ENCODE measurements at places on chromosomes 1 and 21.

- DNase-seq = no peak
Measured at GRCh38 chr21:14870853-14871149, 194.0 kb downstream of the NRIP1 start.

GRCh38 chr1:204923201-204923600 is 52.5 kb downstream of the NFASC start:
- DNase-seq = no peak

GRCh38 chr1:33045814-33046213 is 9.1 kb upstream of the AK2 start:
- no peak for DNase-seq

- DNase-seq = no peak
Measured at GRCh38 chr1:200231787-200232231, 178.0 kb downstream of the ZNF281 start.

DNA sequence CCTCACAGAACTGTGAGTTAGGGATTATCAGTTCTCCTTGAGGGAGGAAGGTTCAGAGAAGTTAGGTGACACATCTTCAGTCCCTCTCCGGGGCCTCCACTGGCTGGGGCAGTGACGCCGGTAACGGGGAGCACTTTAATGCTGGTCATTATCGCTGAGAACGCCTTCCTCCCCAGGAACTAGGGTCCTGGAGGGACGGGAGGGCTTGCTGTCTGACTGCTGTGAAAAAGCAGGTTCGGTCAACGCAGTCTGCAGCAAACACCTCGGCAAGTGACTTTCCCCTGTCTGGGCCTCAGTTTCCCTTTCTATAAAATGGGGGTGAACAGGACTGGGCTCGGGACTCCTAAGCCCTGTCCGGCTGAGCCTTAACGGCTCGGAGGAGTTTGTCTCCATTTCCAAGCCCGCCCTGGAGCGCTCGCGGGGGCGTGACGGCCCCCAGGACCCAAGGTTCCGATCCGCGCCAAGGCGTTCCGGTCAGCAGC is 341 bp upstream of the TMEM61 start:
- DNase-seq = no peak

- DNase-seq = no peak
Measured at GRCh38 chr1:28591708-28592320, at the start of gene RAB42. Gene RAB42, plus strand, starts transcription at chr1:28592265. Its CDS starts 247 bp downstream, at chr1:28592512.

GRCh38 chr21:45026826-45027225 is 47.6 kb upstream of the ADARB1 start:
- DNase-seq = no peak

- no peak for DNase-seq
Measured at GRCh38 chr1:178048426-178048825, 45.5 kb upstream of the RASAL2 start.

GRCh38 chr1:64474665-64475439 is 4.9 kb downstream of the CACHD1 start:
- DNase-seq = no peak

- DNase-seq = no peak
Measured at GRCh38 chr1:43994071-43994470, 2.7 kb downstream of the CCDC24 start.

DNA sequence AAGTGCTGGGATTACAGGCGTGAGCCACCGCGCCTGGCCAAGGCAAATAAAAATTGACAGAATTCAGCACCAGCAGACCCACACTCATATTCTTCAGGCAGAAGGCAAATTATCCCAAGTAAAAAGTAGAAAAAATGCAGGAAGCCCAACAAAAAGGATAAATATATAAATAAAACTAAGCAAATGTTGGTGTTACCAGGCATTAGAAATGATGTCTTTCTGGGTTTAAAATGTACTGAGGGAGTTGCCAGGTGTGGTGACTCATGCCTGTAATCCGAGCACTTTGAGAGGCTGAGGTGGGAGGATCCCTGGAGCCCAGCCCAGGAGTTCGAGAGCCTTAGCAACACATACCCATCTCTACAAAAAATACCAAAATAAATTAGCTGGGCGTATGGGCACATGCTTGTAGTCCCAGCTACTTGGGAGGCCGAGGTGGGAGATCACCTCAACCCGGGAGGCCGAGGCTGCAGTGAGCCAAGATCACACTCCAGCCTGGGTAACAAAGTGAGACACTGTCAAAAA is 6.3 kb downstream of the INTS11 start:
- DNase-seq = no peak

DNA sequence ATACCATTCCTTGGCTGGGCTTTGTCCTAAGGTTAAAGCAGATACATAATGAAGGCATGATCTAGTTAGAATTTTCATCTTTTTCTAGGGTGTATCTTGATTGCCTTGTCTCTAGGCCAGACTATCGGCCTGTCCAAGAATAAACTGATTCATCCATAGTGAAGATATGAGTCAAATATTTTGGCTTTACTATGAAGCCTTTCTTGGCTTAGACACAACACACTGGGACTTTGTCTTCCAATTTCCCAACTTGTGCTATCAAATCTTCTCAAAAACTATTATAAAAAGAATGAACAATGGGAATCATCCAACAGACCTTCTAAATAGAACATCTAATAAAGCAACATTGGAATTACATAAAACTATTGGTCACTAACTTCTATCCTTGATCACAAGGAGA is 64.8 kb downstream of the WARS2 start:
- no peak for DNase-seq

GRCh38 chr1:65632235-65632634 is 160.5 kb upstream of the PDE4B start:
- no peak for DNase-seq

GRCh38 chr1:55382806-55383305 is 167.7 kb upstream of the USP24 start:
- no peak for DNase-seq

DNA sequence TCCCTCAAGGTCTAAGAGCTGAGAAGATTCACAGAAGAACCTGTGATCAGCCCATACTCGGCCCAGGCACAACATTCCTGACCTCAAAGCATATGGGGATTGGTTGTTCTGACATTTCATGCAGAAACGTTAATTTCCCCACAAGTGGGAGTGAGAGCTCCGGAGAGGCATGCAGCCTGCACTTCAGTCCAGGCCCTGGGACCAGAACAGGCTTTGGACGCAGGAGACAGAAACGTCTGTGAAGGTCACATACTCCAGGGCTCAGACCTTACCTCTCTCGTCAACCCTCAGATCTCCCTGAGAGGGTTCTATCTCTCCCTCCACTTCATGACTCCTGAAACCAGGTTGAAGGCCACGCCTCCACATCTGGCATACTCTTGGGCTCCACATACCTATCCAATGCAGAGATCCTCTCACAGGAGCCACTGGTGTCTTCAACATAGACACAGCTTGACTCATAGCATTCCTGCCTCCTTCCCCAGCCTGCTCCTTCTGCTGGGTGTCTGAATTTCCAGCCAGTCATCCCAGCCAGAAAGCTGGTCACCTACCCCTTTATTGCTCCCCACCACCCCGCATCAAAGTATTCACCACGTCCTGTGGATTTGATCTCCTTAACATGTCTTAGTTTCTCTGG is 149.2 kb downstream of the OMA1 start:
- no peak for DNase-seq

- no peak for DNase-seq
Measured at GRCh38 chr1:63548877-63549276, 25.6 kb downstream of the EFCAB7 start.

DNA sequence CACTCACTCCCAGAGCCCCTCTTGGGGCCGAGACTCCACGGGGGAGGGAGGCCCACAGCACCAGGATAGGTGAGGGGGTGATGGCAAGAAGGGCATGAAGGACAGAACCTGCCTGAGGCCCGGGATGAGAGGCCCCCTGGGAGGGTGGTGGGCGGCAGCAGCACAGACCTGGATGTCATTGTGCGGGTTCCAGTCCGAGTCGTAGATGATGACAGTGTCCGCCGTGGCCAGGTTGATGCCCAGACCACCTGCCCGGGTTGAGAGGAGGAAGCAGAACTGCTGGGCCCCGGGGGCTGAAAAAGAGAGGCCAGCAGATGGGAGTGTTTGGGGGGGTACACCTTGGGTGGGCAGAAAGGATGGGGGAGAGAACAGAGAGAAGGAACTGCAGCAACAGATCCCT is 50.1 kb downstream of the CHD5 start:
- DNase-seq = no peak

- no peak for DNase-seq
Measured at GRCh38 chr1:183219616-183220009, 33.5 kb downstream of the LAMC2 start.

DNA sequence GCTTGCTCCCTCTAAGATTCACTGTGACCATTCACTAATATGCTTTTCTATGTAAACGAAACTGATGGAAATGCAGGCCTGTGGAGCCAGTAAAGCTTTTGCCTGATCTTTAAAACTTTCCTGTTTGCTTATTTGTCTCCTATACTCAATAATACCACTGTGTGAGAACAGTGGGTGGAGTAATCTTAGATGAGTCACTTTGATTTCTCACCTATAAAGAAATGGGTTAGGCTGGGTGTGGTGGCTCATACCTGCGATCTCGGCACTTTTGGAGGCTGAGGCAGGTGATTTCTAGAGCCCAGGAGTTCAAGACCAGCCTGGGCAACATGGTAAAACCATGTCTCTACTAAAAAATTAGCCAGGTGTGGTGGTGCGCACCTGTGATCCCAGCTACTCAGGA is 70.8 kb downstream of the RWDD3 start:
- DNase-seq = no peak

GRCh38 chr21:33948096-33948950 is 32.7 kb upstream of the ATP5PO start:
- peak; percentile 75 for DNase-seq

DNA sequence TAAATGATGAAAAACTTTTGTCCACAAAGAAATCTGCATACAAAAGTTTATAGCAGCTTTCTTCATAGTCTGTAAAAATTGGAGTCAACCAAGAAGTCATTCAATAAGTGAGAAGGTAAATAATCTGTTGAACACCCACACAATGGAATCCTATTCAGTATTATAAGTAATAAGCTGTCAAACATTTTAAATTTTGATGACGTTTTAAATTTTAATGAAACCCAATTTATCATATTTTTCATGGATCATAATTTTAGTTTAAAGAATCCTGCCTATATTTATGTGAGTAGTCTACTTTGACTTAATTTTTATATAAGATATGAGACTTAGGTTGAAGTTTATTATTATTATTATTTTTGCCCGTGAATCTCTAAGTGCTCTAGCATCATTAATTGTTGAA is 20.0 kb downstream of the OR10J1 start:
- no peak for DNase-seq

DNA sequence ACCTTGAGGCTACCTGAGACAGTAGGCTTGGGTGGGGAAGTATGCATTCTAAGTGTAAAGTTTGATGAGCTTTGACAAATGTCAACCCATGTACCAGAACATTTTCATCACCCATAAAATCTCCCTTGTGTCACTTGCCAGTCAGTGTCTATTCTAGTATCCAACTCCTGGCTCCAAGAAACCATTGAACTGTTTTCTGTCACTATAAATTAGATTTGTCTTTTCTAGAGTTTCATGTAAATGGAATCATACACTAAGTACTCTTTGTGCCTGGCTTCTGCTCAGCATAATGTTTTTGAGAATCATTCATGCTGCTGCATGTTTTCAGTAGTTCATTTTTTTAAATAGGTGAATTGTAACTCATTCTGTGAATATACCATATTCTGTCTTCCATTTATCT is 165.4 kb downstream of the DNM3 start:
- DNase-seq = no peak

DNA sequence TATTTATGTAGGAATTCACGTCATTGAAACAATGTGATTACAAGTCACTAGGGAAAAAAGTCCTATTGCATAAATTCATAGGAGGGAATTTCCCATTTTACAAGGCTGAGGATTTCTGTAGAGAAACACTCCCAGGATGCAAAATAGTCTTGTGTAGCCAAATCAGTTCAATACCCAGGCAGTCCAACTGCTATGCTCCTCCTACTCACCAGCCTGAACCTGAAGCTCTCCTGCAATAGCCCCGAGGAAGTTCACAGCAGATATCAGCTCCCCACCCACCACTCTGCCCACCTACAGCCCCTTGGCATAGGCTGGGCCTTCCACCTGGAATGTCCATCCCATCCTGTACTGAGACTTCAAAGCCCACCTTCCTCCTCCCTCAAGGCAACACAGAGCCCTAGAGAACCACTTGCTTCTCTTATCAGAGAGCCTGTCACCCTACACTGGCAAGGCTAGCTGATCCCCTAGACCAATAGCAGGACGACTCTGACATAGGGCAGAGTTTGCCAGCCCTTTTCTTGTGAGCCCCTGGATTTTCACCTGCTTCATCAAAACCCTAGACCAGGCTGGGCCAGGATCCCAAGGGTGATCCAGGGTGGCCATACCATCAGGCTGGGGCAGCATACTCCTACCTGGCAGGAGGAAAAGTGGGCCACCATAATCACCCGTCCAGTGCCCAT is 1.5 kb downstream of the LSS start:
- no peak for DNase-seq

- no peak for DNase-seq
Measured at GRCh38 chr1:236137285-236137852, 5.0 kb upstream of the GPR137B start.

DNA sequence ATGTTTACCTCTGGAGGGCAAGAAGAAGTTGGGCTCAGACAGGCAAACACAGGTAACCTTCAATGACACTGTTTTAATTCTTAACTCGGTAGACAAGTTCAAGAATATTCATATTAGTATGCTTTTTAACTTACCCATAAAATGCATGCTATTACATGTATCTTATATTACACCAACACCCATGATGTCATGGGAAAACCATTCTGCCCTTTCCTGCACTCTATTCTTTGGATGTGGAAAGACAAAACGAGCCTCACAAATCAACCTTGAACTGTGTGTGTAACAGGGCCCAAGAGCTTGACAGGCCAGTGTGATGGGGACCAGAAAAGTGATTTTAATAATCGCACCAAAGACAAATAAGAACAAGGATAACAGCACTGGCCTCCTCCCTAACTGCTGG is 22.6 kb upstream of the RAP1GAP start:
- no peak for DNase-seq

- no peak for DNase-seq
Measured at GRCh38 chr1:29901624-29902325, 665.5 kb downstream of the PTPRU start.

GRCh38 chr1:58885998-58886397 is 102.2 kb upstream of the JUN start:
- no peak for DNase-seq

DNA sequence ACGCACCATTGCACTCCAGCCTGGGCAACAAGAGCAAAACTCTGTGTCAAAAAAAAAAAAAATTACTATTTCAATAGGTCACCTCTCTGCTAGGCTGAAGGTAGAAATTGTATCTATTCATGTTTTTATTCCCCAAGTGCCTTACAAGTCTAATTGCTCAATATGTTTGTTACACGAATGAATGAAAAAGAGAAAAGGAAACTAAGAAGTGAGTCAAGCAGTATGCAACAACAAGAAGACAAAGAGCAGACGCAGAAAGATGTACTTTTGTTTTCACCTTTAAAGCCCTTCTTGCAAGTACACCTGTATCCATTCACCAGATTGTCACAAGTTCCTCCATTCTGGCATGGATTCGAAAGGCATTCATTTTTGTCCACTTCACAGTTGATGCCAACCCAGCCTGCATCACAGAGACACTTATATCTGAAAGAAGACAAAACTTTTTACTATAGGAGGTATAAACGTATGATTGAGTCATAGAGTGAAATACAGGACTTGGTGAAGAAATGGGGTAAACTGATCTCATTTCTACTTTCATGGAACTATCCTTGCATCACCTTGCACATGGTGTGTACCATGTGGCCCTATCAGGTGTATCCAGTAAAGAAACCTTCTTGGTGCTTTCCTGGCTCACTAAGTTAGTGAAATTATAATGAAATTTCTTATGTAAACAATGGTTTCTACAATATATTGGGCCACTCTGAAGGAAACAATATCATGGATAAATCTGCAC is 57.1 kb upstream of the ADAM30 start:
- DNase-seq = no peak

GRCh38 chr1:37944816-37945215 is 2.0 kb downstream of the INPP5B start:
- DNase-seq = no peak

All from stimulated activated CD4-positive, alpha-beta T cell treated with anti-CD3 and anti-CD28 coated beads, Interleukin-15, amount 100 ng/mL, for 48 hours (primary cell).